ENCODE measurements at places on chromosomes 6 and 20.

DNA sequence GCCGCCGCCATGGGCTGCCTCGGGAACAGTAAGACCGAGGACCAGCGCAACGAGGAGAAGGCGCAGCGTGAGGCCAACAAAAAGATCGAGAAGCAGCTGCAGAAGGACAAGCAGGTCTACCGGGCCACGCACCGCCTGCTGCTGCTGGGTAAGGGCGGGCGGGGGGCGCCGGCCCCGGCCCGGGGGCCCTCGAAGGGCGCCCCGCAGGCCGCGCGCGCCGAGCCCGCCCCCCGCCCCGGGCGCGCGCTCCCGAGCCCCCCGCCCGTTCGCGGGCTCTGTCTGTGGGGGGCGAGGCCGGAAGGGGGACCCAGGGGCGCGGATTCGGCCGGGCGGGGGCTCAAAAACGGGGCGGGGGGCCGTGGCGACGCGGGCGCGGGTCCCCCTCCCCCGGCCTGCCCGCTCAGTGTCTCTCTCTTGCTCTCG, 39.2 kb downstream of the GNAS start:
- no peak for DNase-seq

- DNase-seq: no peak
Observed at GRCh38 chr6:11585426-11586016, 48.0 kb downstream of the TMEM170B start.

GRCh38 chr20:38842026-38842425, 36.5 kb downstream of the PPP1R16B start:
- DNase-seq: no peak

- DNase-seq: peak; percentile 21
Observed at GRCh38 chr6:10837622-10837994, 731 bp downstream of the MAK start.

GRCh38 chr6:108736002-108736361, 112.2 kb upstream of the ARMC2 start:
- no peak for DNase-seq

- no peak for DNase-seq
Observed at GRCh38 chr20:50821994-50822393, 27.1 kb downstream of the BCAS4 start.

DNA sequence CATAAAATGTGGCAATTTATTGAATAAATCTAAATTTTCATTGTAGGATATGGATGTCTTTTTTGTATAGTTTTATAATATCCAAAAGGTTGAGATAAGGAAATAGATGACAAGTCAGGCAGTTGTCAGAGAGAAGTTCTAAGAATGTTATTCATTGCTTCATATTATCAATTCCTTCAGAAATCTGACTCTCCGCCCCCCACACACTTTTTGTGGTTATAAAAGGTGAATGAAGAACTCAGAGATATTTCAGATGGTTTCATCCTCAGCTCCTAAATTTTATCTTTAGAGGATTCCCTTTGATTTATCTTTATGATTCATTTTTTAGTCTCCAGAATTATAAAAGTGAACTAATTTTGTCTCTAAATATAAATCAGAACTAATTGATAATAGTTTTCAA, 136.1 kb upstream of the NOX3 start:
- no peak for DNase-seq

GRCh38 chr6:33194431-33194979, 2.2 kb upstream of the COL11A2 start:
- no peak for DNase-seq

DNA sequence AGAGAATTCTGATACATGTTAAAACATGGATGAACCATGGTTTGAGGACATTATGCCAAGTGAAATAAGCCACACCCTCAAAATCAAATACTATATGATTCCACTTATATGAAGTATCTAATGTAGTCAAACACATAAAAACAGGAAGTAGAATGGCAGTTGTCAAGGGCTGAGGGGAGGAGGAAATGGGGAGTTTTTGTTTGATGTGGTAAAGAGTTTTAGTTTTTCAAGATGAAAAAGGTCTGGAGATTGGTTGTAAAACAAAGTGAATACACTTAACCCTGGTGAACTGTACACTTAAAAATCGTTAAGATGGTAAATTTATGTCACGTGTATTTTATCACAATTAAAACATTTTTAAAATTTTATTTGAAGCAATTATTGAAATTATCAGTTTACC, 127.4 kb upstream of the GRIK2 start:
- DNase-seq: no peak

DNA sequence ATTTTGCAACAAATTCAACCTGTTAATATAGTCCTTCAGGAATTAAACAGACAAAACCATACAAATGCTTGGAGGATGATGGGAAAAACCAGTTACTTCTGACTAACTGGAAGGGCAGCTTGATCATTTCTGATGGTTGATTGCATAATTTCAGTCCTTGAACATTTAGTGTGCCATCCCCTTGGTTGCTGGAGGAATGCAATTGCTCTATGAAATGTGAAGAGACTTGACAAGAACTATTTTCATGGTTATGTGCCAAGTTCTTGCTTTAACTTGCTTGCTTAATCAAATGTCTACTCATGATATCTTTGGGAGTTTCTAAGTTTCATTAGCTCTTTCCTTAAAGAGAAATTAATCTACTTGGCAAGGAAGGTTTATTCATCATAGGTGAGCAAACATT, 45.2 kb downstream of the ANKEF1 start:
- DNase-seq: no peak

- DNase-seq: no peak
Observed at GRCh38 chr20:43863330-43863729, 51.3 kb upstream of the TOX2 start.

- DNase-seq: no peak
Observed at GRCh38 chr6:158377860-158378259, 65.6 kb downstream of the TULP4 start.

- no peak for DNase-seq
Observed at GRCh38 chr6:169223006-169223405, 30.6 kb downstream of the THBS2 start.

GRCh38 chr6:90468080-90468479, 118.8 kb downstream of the MAP3K7 start:
- no peak for DNase-seq

GRCh38 chr6:32604434-32604877, 14.8 kb upstream of the HLA-DRB1 start:
- DNase-seq: no peak

GRCh38 chr20:19449051-19449450, 236.6 kb downstream of the SLC24A3 start:
- no peak for DNase-seq

DNA sequence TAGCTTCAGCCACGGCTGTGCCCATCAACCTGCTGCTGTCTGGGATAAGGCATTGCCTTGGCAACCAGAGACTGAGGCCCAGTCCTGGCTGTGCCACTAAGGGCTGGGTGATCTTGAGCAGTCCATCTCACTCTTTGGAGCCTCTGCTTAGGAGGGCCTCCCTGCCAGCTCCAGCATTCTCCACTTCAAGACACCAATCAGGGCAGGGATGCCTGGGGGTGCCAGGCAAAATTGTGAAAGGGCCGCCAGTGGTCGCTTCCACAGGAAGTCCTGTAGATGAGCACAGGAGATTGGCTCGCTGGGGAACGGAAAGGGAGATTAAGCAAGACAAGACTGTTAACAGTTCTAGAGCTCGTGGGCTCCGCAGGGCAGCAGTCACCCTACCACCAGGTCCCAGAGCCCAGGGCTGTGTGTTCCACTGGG, at the start of gene RAB44:
Gene RAB44 (plus strand): TSS at position 346 of the 423 bp plus-strand sequence. CDS start 6,410 bp downstream, outside the sequence.
- DNase-seq: no peak

- no peak for DNase-seq
Observed at GRCh38 chr20:41335591-41335990, 5.0 kb upstream of the LPIN3 start.

- DNase-seq: no peak
Observed at GRCh38 chr6:87261534-87261933, 60.9 kb upstream of the SMIM8 start.

GRCh38 chr20:61951695-61952533, 113.8 kb downstream of the TAF4 start:
- DNase-seq: no peak

DNA sequence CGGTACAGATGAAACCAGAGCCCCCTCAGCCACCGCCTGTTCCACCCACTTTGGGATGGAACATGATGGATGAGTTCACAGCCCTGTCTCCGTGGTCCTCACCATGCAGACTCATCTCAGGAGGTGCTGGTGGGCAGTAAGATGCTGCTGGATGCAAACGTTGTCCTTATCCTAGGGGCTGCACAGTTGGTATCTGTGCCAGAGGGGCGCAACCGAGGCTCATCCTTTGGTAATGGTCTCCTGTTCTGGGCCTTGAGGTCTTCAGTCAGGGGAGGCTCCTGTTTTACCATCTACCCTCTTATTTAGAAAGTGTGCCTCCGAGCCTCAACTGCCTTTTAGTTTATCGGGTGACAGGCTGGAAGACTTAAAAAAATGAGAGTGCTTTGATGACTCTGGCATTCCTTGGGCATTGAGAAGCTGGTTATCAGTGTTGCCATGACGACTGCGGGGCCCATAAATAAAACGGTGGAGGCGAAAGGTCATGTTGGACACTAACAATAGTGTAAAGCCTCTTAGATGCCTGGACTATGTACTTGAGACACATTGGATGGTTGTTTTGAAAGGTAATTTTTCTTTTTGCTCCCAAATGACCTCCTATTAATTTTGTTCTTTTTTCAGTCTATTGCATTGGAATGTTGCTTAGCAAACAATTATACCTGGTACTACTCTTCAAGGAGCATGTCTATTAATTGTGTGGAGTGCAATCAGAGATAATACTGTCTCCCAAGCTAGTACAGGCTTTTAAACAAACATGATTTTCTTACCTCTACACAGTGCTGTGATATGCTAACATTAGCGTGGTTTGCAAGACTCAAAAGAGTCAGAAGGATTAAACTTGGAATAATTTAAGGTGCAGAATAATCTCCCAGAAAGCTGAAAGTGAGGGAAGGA, 74.2 kb upstream of the DSP start:
- no peak for DNase-seq

DNA sequence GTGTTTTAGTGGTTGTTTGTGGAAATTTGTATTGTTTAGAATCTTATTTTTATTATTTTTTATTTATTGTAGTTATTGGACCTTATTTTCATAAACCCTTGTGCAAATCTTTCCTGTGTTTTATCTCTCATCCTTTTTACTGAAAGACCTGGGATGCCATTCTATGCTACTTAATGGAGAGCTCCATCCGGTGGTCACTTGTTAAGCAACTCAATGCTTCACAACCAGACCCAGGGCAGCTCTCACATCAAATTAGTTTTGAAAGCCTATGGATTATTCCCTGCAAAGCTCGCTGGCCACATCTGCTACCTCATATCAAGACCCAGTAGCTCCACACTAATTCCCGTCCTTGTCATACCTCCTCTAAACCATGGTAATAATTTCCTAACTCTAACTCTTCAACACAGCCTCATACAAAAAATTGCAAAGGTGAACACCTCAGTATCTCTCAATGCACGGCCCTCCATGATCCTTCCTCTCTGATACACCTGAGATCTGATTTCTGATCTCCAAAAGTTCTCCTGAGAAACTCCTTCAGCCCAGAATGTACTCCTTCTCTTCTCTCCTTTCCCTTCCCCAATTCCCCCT, 296.6 kb upstream of the MANEA start:
- DNase-seq: peak; percentile 79

GRCh38 chr6:42086046-42087035, 36.0 kb downstream of the TAF8 start:
- DNase-seq: no peak

DNA sequence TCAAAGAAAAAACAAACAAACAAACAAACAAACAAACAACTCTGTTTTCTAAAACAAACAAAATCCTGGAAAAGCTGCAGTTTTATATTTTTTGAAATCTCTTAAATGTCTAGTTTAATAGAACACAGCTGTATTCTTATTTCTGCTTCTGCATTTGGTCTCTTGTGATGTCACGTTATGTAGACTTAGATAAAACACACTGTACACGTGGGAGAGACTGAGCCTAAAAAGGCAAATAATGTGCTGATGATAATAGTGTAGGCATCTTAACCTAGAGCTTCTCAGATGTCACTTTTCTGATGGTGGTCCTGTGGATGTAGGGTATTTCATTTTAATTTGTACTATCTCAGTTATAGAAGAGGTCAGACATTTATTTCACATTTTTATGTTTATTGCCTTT, 261.7 kb downstream of the UTRN start:
- no peak for DNase-seq

GRCh38 chr20:51206032-51206662, 183.2 kb upstream of the KCNG1 start:
- DNase-seq: peak; percentile 8

GRCh38 chr6:30005482-30005881, 55.6 kb upstream of the POLR1H start:
- no peak for DNase-seq

- no peak for DNase-seq
Observed at GRCh38 chr6:118558464-118559217, 10.5 kb downstream of the PLN start.

Measured in NCI-H524 (cell line).